ENCODE measurements at places on chromosomes 7 and 10.

DNA sequence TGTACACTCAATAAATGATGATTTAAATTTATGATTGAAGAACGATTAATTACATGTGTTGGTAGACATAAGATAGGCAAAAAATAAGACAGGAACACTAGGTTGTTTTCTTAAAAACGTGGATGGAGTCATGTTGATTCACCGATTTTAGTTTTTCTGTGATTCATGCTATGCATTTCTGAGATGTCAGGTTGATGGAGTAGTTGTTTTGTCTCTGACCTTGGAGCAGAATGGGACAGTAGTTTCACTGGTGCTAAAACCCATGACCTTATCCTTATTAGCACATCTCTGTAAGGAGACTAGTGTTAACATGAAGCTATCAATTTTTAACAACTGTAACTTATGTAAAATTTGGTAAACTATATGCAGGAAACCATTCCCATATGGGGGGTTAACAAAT lies 611.6 kb upstream of the FZD8 start:
- DNase-seq = no peak

DNA sequence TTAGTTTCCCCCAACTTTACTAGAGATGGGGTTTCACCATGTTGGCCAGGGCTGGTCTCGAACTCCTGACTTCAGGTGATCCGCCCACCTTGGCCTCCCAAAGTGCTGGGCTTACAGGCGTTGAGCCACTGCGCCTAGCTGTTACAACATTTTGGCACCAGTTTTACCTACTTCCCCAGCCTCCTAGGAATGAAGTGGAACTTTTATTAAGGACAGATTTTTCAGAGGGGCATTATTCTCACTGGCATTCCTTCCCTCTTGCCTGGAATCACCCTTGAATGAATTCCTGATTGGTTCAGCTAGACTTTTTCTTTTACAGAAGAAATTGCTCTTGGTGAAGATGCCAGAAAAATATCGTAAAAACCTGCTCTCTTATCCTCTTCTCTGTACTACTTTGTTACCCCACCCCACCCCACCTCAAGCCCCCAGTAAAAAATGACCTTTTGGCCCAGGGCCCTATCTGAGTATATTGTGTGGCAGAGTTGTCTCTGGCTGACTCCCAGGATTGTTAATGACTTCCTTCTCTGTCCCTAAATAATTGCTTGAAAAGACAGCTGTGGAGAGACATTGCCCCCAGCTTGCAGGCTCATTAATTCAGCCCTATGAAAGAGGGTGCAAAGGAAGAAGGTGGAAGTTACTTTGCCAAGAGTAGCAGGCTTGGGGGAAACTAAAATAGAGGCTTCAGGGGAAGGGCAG lies 189.6 kb downstream of the AUTS2 start:
- DNase-seq = no peak

- no peak for DNase-seq
Measured at GRCh38 chr7:72217151-72217550, 195.0 kb downstream of the CALN1 start.

- no peak for DNase-seq
Measured at GRCh38 chr10:53646525-53646924, 873.9 kb upstream of the MBL2 start.

GRCh38 chr10:97154781-97155180 lies 31.0 kb downstream of the SLIT1 start:
- peak; percentile 71 for DNase-seq

DNA sequence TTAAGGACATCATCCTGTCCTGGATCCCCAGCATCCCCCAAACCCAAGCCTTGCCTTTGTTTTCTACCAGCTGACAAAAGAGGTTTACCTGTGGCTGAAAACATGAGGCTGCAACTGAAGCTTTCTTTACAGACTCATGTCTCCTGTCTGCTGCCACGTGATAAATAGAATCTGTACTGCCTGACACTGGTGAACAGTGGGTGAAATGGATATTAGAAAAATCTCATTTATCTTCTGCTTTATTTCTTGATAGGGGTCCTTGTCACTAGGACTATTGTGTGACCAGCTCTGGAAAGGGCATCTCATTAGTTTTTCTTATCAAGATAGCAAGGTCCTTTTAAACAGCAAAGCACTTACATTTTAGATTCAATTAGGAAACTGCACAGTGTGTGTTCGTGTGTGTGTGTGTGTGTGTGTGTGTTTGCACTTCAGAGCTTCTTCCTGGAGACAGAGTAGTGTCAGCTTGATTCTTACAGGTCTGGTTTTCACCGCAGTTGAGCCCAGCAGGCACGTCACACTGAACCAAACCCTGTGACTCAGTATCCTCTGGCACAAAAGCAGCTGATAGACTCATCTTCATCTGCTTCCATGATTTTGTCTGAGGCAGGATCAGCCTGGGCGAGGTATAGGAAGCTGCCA lies 373.5 kb upstream of the CELF2 start:
- no peak for DNase-seq

DNA sequence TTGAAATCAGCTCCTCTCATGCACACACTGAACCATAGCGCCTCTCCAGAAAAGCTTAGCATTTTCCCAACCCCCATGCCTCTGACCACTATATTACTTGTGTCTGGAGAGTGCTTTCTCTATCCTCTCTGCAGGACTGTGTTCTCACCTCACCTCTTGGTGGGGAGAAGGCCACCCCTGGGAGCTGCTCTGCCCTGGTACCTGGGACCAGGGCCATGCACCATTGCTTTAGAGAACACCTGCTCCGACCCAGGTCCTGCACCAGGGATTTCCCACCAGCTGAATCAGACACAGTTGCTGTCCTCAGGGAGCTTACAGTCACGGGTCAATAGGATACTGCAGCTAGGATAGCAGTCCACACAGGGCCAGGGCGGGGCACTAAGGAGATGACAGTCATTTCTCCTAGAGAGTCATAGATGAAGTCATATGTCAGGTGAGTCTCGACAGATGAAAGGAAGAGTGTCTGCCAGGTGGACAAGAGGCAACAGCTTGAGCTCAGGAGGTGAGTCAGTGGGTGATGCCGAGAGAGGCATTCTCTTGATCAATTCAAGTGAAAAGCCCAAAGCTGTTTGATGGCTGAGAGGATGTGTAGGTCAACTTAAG lies 619 bp upstream of the LMTK2 start:
- DNase-seq = peak; percentile 19

DNA sequence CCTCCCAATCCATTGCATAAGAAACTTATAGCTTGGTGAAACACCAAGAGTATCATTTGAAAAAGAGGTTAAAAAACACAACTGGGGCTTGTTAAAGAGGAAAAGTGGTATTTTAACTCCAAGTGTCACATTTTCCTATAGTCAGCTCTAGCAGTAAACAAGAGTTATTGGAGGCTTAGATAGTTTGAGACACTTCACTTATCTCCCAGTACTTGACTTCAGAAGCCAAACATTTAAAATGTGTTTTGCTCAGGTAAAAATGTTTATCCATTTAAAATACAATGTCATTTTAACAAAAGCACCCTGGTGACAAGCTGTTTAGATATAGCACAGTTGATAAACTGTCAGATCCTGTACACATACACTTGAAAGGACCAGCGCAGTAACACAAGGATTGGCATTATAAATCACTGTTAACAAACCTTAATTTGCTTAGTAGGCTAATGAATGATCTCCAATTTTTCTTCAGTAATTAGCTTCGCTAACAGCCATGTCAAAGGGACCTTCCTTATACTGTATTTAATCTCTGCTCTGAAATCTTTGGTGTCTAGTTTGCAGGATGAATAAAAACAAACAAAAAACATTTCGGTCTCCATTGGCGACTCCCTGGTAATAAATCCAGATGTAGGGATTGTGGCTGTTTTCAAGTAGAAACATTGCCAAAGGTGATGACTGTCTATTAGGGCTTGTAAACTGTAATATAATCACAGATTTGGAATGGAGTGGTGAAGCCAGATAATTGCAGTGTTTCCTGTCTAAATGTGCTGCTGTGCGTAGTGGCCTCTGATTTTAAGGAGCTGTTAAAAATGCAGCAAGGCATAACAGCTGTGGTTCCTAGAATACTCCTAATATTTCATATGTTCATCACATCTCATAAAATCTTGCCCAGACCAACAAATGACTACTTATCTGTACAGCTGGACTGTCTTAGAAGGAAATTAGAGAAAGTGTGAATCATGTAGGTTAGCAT lies 545.1 kb downstream of the AUTS2 start:
- no peak for DNase-seq

GRCh38 chr7:26857170-26857505 lies 7.3 kb downstream of the SKAP2 start:
- DNase-seq = no peak

- no peak for DNase-seq
Measured at GRCh38 chr7:139481364-139481763, 2.1 kb downstream of the KLRG2 start.
